ENCODE measurements at places on chromosomes 16 and 17.

GRCh38 chr17:61065263-61065773 lies 334.3 kb upstream of the TBX2 start:
- no peak for DNase-seq

DNA sequence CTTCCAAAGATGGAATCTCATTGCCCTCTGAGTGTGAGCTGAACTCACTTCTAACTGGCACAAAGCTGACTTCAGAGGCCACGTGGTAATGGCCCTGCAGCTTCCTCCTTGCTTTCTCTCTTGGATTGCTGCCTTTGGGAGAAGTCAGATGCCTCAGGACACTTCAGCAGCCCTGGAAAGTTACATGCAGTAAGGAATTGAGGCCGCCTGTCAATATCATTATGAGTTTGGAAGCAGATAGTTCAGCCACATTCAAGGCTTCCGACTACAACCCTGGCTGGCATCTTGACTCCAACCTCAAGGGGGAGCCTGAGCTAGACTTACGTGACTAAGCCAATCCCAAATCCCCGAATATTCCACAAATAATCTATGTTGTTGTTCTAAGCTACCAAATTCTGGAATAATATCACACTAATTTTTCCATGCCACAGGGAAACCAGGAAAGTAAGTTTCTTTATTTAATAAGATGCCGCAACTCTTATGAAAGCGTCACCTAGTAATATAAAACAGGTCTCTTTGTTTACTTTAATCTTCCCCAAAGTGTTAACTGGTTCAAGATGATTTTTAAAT lies 13.6 kb downstream of the CEP20 start:
- DNase-seq = no peak

- no peak for DNase-seq
Measured at GRCh38 chr16:239948-240277, 5.3 kb downstream of the FAM234A start.

- no peak for DNase-seq
Measured at GRCh38 chr16:81629034-81629802, 149.9 kb upstream of the PLCG2 start.

- no peak for DNase-seq
Measured at GRCh38 chr16:4654011-4654963, 29.7 kb downstream of the MGRN1 start.

DNA sequence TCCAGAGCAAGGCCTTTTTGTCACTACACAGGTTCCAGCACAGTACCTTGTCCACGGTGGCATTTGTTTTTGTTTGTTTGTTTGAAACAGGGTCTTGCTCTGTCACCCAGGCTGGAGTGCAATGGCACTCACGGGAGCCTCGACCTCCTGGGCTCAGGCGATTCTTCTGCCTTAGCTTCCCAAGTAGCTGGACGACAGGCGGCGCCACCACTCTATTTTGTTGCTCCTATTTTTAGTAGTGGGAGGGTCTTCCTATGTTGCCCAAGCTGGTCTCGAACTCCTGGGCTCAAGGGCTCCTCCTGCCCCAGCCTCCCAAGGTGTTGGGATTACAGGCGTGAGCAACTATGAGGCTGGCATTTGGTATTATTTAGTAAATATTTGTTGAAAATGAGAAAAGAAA lies 10.3 kb downstream of the MRC2 start:
- no peak for DNase-seq

- no peak for DNase-seq
Measured at GRCh38 chr17:27882162-27882840, 10.9 kb downstream of the LYRM9 start.

GRCh38 chr16:67805718-67806427 lies 487 bp downstream of the RANBP10 start:
- no peak for DNase-seq

- DNase-seq = no peak
Measured at GRCh38 chr17:50363217-50364060, 9.5 kb downstream of the MRPL27 start.

DNA sequence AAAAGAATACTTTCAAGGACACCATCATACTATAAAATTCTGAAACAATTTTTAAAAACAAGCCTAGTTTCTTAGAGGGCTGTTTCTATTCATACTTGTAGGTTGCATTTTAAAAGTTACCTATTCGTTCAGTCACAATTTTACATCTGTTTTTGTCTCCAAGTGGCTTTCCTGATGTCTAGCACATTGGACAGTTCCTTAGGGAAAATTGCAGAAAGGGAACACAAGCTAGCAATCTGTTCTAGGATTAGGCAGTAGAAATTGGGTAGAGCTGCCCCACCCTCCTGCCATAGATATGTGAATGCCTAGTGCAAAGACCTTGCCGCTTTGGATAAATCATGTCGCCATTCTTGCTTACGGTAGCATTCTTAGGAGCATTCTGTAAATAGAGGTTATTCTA lies 358.9 kb downstream of the RBFOX1 start:
- no peak for DNase-seq
